M059J (cell line): ENCODE measurements at places on chromosomes 12 and 14.

DNA sequence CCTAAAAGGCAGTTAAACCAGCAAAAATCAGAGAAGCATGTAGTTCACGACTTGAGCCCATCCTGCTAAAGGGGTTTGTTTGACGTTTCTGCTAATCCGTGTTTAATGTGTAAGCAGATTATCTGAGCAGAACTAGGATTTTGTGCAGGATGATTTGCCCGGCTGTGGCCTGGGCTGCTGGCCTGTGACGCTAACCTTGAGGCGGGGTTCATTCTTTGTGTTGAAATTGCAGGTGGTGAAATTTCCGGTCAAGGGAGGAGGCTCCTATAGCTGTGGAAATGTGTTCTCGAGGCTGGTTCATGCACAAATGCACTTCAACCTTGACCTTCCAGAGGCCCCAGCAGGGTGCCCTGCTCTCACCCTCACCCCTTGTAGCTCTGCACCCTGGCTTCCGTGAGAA is 63.7 kb downstream of the SLC24A4 start:
- no peak for DNase-seq

- DNase-seq: peak; percentile 95
Measured at GRCh38 chr14:72476657-72477499, 417.0 kb downstream of the DPF3 start.

GRCh38 chr12:97257726-97258125 is 204.9 kb upstream of the RMST start:
- no peak for DNase-seq

DNA sequence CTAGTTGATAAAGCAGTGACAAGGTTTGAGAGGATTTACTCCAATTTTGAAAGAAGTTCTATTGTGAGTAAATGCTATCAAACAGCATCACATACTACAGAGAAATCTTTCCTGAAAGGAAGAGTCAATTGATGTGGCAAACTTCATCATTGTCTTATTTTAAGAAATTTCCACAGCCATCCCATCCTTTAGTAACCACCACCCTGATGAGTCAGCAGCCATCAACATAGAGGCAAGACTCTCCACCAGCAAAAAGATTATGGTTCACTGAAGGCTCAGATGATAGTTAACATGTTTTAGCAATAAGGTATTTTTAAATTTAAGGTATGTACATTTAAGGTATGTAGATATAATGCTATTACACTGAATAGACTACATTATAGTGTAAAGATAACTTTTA is 122.1 kb upstream of the ARHGAP5 start:
- no peak for DNase-seq

- DNase-seq: peak; percentile 98
Measured at GRCh38 chr12:124747426-124748161, 116.1 kb downstream of the SCARB1 start.

GRCh38 chr12:116709768-116710167 is 28.1 kb downstream of the SPRING1 start:
- no peak for DNase-seq

DNA sequence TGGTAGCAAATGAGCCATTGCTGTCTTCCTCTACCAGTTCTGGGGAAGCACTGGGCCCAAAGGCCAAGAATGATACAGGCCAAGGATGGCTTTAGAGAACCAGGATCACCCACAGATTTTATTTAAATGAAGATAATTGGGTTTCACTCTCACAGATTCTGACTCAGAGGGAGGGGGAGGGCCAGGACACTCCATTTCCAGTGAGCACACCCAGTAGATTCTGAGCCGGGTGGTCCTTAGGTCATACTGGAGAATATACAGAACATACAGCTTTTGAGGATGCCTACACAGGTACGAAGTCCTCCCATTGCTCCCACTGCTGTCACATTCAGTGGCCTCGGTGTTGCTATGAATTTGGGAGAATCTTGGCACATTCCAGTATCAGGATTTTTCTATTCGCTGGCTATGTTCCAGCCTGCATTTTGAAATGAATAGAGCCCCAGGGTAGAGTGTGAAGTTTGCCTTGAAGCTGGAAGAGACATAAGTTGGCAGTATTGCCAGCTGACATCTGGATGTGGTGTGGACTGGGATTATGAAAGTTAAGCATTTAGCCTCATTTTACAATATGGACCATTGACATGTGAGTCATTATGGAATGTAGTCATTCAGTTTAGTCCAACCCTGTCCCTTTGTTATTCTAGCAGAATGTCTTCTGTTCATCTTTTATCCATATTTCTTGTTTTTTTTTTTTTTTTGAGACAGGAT is 45.8 kb upstream of the POC1B start:
- DNase-seq: peak; percentile 65

DNA sequence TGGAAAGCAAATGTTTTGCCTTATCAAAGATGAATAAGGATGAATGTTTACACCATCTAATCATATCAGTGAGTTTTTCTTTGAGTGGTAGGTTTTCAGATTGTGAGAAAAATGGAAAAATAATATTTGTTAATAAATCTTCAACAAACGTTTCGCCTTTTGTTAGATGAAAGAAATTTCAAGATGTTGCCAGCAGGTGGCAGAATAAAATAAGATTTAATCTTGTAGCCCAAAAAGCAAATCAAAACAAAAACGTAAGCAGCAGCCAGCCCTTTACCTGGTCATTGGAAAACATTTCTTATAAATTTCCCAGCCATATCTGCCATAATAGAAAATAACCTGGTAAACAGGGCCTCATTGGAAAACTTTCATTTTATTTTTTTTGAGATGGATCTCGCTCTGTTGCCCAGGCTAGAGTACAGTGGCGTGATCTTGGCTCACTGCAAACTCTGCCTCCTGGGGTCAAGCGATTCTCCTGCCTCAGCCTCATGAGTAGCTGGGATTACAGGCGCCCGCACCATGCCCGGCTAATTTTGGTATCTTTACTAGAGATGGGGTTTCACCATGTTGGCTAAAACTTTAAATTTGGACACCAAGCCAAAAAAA is 15.4 kb upstream of the TMEM120B start:
- DNase-seq: peak; percentile 54

DNA sequence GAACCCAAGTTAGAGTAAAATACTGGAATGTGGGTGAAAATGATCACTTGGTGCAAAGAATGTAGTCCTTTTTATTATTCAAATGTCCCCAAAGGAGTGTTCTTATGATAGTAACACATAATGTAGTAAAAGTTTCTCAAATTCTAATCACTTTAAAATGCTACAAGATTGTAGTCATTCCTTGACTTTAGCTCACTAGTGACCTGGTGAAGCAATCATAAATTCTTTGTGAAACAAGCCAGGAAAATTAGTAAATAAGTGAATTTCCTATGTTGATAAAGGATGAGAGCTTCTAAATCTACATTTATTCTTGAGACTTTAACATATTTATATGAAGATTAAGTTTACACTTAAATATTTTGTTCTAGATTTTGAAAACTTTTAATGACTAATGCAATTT is 30.7 kb upstream of the SLC17A8 start:
- DNase-seq: no peak

DNA sequence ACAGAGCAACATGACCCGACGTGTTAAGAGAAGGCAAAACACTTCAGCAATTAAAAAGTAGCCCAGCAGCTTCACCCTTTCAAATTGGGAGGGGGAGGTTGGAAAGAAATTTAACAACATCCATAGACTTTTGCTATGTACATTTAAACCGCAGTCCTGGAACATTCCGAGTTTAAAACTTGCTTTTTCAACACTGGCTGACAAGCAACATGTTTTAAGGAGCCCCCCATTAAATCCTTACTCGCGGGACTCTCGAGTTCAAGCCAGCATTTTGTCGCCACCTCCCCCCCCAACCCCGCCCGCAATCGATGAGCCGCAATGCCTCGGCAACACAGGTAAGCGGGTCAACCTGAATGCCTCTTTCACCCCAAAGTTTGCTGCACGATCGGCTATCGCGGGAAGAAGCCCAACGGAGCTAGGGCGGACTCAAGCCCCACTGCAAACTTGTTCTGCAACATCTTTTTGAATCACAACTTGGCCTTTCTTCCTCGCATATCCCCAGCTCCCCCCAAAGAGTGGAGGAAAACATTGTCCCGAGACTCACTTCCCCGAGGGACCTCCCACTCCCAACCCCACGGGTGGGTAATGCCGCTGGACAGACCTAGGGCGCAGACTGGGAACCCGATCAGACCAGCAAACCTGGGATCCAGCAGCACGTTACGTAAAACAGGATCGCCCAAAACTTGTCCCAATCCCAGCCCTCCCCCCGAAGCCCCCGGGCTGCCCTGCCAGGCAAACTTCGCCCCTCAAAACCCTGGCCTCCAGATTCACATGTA is 777 bp downstream of the ZFP36L1 start:
- peak; percentile 29 for DNase-seq

- DNase-seq: peak; percentile 72
Measured at GRCh38 chr12:11814374-11814773, 164.9 kb downstream of the ETV6 start.

GRCh38 chr14:104805326-104805678 is 4.4 kb downstream of the ZBTB42 start:
- peak; percentile 90 for DNase-seq

DNA sequence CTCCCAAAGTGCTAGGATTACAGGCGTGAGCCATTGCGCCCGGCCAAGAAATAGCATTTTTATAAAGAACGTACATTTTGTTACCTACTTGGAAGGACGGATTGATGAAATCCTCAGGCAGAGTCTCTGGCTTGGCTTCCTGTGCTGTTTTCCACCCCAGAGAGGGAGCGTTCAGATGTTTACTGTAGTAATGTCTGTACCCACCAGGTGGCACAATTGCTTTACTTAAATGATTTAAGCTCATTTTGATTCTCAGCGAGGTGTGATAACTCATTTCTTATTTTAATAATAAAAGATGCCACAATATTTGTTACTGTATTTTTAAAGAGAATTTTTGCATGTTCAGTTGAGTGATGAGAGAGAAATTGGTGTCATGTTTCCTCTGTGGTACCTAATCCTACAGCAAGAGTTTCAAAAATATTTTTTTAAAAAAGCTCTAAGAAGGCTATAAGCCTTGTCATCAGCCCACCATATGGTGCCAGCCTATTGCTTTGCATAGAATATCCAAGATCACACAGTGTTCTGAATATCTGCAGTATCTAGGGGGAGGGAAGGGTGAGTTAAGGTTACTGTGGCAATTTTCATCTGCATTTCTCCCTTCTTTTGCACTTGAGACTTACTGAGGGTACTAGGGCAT is 82.6 kb upstream of the TRAF3 start:
- peak; percentile 55 for DNase-seq

GRCh38 chr14:90649083-90649482 is 167.1 kb downstream of the TTC7B start:
- peak; percentile 3 for DNase-seq

- DNase-seq: peak; percentile 28
Measured at GRCh38 chr12:45973526-45973925, 16.8 kb downstream of the SCAF11 start.

DNA sequence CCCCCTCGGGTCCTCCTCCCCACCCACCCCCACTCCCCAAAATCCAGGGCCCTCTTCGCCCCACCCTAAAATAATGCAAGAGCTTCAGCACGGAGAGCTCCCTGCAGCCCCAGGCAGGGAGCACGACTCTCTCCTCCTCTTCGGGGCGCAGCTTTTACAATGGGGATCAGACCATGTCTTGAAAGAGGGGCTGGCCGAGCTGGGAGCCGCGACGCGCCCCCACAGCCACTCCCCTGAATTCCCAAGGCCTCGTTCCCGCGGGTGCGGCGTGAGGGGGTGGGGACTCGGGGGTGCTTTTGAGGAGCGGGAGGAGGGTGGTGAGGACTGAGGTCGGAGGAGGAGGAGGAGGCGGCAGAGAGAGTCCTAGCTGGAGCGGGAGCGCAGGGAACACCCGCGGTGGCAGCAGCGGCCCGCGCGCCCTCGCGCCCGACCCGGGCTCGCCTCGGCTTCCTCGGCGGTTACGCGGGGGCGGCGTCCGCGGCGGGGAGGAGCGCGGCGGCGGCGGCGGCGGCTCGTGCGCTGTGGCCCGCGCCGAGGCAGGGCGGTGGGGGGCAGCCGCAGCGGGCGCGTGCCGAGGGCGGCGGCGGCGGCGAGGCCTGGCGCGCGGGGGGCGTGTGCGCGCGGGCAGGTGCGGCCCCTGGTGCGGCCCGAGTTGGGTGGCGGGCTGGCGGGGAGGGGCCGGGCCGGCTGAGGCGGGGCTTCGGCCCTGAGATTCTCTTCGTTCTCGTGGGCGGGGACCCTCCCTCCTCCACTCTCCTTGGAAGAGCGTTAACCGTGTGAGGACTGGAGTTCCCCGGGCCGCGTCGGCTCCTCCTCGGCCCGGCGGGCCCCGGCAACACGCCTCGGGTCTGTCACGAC is at the start of gene ANKS1B:
Gene ANKS1B, minus strand, starts transcription at position 666 of the 858 bp plus-strand sequence. CDS start 699 bp downstream, outside the sequence.
- DNase-seq: peak; percentile 60

DNA sequence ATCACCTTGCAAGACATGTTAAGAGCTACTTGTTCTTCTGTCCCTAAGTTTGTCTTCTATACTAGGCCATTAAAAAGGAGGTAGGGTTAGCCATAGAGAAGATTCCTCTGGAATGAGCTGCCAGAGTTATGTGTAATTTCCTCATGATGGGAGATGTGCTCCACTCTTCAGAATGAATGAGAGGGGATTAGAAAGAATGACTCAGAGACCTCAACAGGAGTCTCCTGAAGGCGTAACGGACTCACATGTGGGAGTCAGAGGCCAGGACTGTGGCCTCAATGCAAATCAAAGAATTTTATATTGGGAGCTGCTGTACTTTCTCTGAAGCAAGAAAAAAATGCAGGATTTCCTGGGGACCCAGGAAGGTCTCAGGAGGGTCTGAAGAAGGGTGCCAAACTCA is 87.8 kb upstream of the ATXN7L3B start:
- DNase-seq: peak; percentile 57

GRCh38 chr12:38638401-38638800 is 267.0 kb downstream of the CPNE8 start:
- DNase-seq: no peak

DNA sequence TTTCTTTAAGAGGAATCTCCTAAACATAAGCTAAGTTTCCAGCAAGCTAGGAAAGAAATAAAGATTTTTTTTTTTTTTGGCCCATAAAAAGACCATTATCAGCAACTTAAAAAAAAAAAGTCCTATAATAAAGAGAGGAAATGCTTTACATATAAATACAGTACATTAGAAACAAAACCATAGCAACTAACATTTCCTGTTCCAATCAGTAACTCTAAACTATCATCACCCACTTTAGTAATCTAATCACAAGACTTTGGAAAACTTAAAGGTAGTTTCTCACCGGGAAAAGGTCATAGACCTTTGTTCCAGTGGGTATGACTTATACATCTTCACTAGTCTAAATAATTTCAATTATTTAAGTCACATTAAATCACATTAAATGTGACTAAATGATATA is 11.1 kb downstream of the SPTSSA start:
- DNase-seq: no peak

DNA sequence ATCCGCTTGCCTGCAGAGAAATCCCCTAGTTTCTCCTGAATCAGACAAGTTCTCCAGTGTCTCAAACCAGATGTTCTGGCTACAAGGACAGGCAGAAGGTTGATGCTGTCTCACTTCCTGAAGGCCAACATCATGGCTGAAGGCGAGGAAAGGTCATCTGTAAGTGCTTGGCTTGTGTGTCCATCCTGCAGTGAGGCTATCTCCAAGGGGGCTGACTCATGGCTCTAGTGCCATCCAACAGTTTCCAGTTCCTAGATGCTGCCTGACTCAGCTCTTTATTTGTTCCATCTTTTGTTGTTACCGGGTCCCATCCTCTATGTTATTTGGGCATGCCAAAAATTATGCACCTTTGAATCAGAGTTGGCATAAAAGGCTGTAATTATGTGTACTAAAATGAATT is 232.1 kb upstream of the TBX3 start:
- DNase-seq: peak; percentile 98
